Esophagus squamous epithelium (tissue), 5 donors: ENCODE measurements at places on chromosomes 2 and 18. TPM values are rescaled to one million over a fixed set of nuclear protein-coding genes. Genes with fewer than 3 reads are reported as not detected.

DNA sequence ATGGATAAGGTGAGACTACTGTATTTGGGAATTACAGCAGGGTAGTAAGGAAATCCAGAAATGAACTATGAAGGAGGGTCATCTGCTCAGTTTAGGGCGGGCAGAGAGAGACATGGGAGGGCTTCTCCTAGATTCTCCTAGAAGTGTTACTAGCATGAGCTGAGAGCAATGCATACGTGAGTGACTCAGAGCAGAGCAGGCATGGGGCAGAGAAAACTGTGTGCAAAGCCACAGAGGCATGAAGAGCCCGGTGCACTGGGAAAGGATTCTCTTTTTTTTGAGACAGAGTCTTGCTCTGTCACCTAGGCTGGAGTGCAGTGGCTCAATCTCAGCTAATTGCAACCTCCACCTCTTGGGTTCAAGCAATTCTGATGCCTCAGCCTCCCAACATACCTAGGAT lies 116.2 kb downstream of the SOCS6 start:
- no peak for DNase-seq

Gene TRIM54
- total RNA-seq = not detected

DNA sequence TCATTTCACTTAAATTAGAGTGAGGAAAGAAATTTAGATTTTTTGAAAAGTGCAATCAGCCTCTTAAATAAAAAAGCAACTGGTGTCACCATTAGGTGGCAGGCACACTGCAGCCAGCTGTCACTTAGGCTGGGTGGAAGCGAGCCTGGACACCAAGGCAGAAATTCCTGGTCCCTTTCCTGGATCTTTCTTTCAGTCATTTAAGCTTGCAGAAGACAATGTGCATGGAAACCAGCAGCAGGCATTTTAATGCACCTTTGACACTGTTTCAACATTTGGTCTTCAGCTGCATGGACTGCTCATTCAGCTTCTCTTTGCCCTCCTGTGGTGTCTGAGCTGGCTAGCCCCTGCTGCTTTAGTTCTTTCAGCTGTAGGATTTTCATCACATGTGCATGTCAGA lies 61.0 kb downstream of the AQP4 start:
- DNase-seq = no peak

- no peak for DNase-seq
These were observed 16.5 kb downstream of the PASK start for GRCh38 chr2:241132538-241133435.

Gene SPR
- total RNA-seq = 18.0 TPM

Gene AGFG1
- 61.6 TPM for total RNA-seq

Gene ARHGAP15
- total RNA-seq = 16.8 TPM
